Stimulated activated CD8-positive, alpha-beta memory T cell treated with anti-CD3 and anti-CD28 coated beads, Interleukin-4, amount 100 ng/mL, for 1 hour (primary cell): ENCODE measurements at places on chromosomes 2 and 18.

DNA sequence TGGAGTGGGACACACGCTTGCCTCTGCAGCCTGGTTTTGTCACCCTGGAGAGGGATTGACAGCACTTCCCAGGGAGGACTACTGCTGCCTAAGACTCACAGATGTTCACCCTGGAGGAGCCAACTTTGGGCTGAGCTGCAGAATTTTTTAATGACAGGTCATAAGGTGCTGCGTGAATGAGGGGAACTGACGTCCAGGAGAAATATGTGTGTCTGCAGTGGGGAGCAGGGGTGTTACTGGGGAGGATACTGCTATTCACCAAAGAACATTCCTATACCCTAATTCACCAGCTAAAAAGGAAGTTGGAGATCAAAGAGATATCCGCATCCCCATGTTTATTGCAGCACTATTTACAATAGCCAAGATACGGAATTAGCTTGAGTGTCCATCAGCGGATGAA lies 144.4 kb downstream of the MGAT5 start:
- DNase-seq = no peak

DNA sequence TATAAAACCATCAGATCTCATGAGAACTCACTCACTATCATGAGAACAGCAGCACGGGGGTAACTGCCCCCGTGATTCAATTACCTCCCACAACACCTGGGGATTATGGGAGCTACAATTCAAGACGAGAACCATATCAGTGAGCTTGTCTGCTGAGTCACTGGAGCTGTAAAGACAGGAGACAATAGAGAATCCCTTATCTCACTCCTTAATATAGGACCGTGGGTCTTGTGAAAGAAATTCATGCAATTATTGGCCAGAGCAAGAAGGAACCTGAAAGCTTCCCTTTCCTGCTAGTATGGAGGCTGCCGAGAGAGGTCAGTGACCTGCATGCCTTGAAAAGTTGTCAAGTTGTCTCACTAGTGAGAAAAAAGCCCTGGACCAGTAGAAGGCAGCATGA lies 9.5 kb upstream of the TNFAIP6 start:
- DNase-seq = no peak

GRCh38 chr2:241795021-241795999 lies 13.7 kb upstream of the NEU4 start:
- DNase-seq = no peak

GRCh38 chr2:241775223-241776177 lies 1.1 kb upstream of the GAL3ST2 start:
- no peak for DNase-seq

GRCh38 chr2:100934504-100935371 lies 67.4 kb upstream of the RPL31 start:
- DNase-seq = no peak

GRCh38 chr2:72106978-72107377 lies 40.7 kb downstream of the CYP26B1 start:
- DNase-seq = no peak
